Psoas muscle (tissue), 8 donors: ENCODE measurements at places on chromosomes 1 and 21. TPM values are rescaled to one million over a fixed set of nuclear protein-coding genes. Genes with fewer than 3 reads are reported as not detected.

- no peak for DNase-seq
Observed at GRCh38 chr1:14499312-14500040, 99.0 kb upstream of the KAZN start.

DNA sequence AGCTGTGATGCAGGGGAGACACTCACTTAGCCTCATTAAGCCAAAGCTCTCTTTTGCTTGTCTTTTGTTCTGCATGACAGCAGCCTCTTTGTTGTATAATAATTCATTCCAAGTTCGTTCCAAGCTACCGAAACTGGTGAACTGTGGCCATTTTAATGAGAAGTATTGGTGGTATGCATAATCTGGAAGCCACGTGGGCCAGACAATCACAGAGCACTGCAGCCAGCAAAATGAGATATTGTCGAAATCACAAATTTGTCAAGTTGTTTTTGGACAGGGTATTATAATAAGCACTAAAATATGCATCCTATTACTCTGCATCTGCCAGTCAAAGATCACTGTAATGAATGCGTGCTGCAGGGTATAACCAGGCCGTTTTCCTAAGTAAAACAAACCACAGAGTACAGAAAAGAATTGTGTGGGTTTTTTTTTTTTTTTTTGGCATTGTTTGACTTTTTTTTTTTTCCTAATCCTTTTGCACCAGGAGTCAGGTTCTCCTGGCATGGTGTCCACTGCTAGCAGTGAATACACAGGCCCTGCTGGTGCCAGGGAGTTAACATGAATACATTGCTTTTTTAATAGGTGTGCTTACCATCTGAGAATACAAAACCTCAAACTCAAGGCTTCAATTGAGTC is 423.9 kb downstream of the PTBP2 start:
- DNase-seq, result no peak

- DNase-seq, result no peak
Observed at GRCh38 chr1:61116421-61116820, 34.1 kb downstream of the NFIA start.

DNA sequence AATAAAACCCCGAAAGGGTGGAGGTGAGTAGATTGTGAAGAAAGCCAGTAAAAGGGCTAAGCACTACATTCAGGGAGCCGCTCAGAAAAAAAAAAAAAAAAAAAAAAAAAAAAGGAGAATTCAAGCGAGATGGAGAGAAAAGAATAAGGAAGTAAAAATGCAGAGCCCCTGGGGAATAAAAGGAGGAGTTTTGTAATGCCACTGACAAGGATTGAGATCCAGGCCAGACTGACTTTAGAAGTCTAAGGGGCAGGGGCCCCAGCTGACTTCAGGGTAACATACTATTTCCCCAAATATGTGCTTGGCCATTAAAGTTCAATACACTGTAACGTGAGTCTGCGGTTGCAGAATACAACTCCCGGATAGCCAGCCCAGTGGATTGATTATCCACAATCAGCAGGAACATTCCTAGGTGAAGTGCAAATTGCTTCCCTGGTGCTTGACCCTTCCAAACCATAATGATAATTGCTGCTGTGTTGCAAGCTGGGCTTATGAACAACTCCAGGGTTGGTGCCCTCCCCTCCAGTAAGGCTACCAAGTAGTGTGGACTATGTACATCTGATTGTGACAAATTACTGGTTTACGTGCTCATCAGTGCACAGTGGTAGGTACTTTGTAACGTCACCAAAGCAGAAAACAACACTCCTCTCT is 30.7 kb upstream of the RRP15 start:
- DNase-seq, result no peak

DNA sequence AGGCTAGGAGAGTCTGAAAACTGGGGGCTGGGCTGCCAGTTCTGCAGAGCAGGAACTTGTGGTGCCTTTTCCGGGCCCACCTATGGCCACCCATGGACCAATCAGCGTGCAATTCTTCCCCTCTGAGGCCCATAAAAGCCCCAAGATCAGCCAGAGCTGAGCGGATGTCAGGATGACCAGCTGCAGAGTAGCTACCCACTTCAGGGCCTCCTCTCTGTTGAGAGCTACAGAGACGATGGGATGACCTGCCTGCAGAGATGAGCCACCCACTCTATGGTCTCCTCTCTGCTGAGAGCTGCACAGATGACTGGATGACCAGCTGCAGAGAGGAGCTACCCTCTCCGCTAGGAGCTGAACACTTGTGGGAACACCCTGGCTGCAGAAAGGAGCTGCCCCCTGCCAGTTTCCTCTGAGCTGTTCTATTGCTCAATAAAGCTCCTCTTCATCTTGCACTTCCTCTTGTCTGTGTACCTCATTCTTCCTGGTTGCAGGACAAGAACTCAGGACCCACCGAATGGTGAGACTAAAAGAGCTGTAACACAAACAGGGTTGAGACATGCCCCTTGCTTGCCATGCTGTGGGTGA is 12.8 kb upstream of the AADACL4 start:
- no peak for DNase-seq

- no peak for DNase-seq
Observed at GRCh38 chr1:225348400-225348799, 79.4 kb downstream of the LBR start.

- no peak for DNase-seq
Observed at GRCh38 chr1:94013367-94013878, 104.2 kb upstream of the GCLM start.

- no peak for DNase-seq
Observed at GRCh38 chr1:206924592-206925105, 2.9 kb upstream of the FCMR start.

DNA sequence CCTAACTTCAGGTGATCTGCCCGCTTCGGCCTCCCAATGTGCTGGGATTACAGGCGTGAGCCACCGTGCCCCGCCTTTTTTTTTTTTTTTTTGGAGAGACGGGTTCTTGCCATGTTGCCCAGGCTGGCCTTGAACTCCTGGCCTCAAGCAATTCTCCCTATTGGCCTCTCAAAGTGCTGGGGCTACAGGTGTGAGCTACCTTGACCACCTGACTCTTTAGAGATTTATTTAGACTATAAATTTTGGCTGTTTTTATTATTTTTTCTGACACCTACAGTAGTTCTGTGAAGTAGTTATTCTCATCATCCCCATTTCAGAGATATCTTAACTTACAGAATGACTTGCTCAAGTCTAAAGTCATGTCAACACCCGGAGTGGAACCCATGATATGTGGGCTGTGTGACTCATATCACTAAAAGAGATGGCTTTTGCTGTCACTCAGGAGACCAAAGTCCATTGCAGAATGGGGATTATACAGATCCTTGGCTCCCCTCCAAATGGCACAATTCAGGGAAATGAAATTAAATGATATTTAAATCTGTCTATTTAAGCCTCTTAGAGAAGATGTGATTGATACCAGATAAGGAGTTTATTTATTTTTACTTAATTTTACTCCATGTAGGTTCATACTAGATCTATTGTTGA is 93.2 kb downstream of the CTH start:
- DNase-seq, result no peak

DNA sequence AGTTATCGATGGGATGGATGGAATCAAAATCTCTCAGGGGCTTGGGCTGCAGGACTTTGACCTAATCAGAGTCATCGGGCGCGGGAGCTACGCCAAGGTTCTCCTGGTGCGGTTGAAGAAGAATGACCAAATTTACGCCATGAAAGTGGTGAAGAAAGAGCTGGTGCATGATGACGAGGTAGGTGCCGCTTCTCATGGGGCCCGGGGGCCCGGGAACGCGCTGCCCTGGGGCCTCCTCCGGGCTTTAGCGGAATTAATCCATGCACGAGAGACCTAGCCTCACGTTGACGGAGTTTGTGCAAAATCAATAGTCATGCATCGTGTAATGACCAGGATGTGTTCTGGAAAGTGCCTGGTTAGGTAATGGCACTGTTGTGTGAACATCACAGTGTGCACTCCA is 43.8 kb downstream of the FAAP20 start:
- DNase-seq, result no peak

GRCh38 chr1:238141353-238141752 is 250.6 kb upstream of the ZP4 start:
- DNase-seq, result no peak

DNA sequence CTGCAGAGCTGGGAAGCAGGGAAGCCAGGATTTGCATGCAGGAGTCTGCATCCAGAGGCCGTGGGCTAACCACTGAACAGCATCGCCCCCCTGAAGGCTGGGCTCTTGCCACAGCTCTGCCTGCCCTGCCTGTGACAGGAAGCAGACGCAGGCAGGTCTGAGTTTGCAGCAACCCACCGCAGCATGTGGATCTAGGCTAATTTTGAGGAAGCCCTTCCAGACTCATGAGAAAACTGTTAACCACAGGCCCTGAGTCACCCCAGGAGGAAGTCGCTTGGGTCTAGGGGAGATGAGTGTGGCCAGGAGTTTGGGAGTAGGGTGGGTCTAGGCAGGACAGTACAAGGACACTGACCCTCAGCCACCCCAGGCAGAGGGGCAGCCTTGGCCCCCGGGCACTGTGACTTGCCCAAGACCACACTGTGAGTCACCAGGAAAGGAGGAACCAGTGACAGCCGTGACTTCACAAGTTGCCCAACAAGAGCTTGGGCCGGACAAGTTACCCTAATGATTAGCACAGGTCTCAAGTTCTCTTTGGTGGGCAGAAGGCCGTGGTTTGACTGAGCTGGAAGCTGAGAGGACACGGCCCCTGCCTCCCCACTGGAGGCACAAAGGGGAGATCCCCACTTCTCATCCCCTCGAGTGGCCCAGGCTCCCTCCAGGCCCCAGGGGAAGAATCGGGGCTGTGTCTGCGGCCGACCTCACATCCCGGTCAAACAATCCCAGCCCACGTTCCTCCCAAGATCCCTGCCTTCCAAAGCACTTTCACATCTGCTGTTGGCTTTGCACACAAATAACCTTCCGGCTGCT is 826 bp downstream of the LAPTM5 start:
- DNase-seq, result peak; percentile 84

GRCh38 chr1:162463021-162463420 is 34.6 kb upstream of the UHMK1 start:
- no peak for DNase-seq

DNA sequence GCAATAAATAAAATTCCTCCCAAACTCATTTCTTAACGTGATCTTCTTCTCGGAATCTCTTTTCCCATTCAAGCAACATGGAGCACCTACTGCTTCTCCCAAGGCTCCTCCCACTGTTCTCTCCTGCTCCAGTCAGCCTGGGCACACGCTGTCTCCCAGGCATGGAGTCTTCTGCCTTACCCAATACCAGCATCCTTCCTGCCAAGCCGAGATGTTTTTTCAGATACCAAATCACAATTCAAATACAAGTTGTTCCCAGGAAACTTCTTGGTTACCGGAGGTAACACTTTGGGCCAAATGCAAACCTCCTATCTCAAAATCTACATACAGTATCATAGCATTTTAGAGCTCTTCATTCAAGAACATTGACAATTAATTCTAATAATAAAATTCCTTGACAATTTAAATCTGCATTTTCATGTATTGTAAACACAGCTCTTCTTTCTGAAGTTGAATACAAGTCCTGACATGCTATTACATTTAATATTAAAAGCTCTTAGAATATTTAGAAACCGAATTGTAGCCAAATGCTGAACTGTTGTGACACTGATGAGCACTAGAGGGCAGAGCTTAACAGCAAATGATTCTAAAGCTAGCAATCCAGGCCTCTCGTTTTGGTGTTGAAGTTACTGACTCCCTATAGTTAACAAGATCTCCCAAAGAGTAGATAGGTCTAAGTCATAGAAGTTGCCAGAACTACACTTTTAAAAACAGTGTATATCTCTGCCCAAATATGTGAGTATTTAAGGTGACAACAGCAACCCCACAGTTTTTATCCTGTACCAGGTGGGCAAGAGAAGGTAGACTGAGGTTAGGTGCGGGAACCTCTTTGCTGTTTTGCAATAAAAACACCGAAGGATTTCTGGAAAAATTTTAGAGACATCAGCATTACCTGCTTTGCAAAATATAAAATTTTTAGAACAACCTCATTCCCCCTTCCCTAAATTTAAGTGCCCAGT is 52.3 kb downstream of the BCAR3 start:
- DNase-seq, result no peak

DNA sequence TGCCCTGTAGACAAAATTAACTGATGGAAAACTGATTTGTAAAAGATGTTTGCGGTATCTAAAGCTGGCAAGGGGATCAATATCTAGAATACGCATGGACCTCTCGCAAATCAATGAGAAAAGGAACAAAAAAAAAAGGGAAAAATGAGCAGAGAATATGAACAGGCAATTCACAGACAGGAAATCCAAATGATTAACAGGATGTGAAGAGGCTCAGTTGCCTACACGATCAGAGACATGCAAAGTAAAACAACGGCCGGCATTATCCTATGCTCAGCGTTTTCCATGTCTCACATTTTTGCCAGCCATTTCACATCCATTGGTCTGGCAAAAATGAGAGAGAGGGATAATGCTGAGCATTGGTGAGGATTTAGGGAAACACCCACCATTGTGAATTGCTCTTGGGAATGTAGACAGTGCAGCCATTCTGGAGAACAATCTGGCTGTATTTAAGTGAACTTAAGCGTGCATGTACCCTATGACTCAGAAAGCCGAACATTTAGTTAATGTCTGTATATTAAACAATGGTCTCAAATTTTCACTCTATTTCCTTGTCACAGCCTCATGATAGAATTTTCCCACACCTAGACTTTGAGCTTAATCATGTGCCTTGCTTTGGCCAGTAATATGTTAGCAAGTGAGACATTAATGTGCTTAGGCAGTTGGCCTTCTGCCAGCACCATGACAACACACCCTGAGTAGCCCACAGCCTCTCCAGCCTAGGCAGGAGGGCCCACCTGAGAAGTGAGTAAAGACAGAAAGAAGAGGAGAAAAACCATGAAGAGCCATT is 61.0 kb upstream of the NBPF3 start:
- DNase-seq, result no peak

DNA sequence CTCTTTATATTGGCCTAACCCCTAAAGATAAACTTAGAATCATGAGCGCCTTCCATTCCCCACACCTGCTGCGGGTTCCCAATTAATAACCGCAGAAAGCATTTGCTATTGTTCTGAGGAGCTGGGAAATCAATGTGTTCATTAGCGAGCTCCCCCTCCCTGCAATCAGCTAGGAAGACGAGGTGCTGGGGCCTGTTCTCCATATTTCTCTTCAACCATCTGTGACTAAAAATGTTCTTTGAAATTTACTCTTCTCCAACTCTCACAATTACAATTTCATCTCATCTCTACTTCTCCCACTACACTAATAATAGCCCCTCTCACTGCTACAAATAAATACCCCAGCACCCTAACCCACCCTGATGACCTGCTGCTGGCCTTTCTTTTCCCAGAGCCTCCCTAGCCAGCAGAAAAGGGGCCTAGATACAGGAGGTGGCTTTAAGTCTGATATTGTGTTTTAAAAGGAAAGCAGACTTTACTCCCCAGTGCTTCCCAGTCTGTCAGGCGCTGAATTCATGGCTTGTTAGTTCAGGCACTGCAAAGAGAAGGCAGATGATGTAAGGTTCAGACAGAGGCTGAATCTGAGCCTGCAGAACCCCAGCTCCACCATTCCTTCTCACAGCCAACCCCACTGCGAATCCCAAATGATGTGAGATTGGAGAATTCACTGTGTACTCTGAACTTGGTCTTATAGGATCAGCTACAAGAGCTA is 477.5 kb upstream of the DAB1 start:
- DNase-seq, result no peak

- DNase-seq, result no peak
Observed at GRCh38 chr1:17585266-17585987, 45.9 kb downstream of the ARHGEF10L start.

Gene PIK3R3
- 24.2 TPM for total RNA-seq

Gene SPAG17
- not detected for total RNA-seq

Gene DESI2
- total RNA-seq, result 20.1 TPM

Gene LORICRIN
- not detected for total RNA-seq

Gene NSL1
- total RNA-seq, result 18.6 TPM

Gene AIRE
- not detected for total RNA-seq

Gene TMCC2
- total RNA-seq, result 21.4 TPM

Gene NBL1
- total RNA-seq, result 11.8 TPM
